ENCODE measurements at places on chromosomes 6 and 20.

- no peak for DNase-seq
These were observed 79.4 kb downstream of the HMGCLL1 start for GRCh38 chr6:55499591-55499990.

- no peak for DNase-seq
These were observed 35.6 kb upstream of the PRELID3B start for GRCh38 chr20:59078231-59078630.

GRCh38 chr20:54038961-54039360 is 31.4 kb downstream of the BCAS1 start:
- no peak for DNase-seq

DNA sequence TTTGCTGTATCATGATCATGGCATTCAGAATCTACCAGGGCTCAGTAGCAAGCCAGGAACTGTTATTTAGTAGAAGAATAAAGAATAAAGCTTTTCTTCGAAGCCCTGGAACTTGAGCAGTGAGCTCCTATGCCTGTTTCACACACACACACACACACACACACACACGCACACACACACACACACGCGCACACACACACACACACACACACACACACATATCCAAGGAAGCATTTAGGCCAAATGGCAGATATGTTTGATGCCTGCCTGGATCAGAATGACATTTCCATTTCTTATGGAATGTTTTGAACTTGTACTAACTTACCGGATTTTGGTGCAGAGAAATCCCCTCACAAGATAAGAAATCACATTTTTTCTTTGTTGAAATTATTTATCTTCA is 35.5 kb downstream of the RPP21 start:
- DNase-seq, result no peak

DNA sequence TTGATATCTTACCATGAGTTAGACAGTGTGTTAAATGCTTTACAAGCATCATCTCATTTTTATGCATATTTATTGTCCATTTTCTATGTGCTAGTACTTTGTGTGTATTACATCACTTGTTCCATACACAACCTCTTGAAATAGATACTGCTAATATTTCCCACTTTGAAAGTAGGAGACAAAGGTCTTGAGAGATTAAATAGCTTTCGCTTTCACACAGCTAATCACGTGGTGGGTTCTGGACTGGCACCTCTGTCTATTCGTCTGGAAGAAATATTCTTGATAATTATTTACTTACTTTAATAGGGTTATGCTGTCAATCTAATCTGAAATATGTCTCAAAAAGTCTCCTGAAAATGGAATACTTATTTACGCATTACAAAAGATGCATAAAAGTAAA is 30.2 kb downstream of the EPHA7 start:
- no peak for DNase-seq

GRCh38 chr20:19710336-19711120 is 47.5 kb upstream of the RIN2 start:
- DNase-seq, result no peak

- no peak for DNase-seq
These were observed 167.6 kb downstream of the TFAP2B start for GRCh38 chr6:50986319-50986718.

GRCh38 chr6:113979937-113980336 is 9.0 kb upstream of the HDAC2 start:
- DNase-seq, result no peak

- DNase-seq, result no peak
These were observed 471 bp upstream of the KCNQ2 start for GRCh38 chr20:63472862-63473390.

DNA sequence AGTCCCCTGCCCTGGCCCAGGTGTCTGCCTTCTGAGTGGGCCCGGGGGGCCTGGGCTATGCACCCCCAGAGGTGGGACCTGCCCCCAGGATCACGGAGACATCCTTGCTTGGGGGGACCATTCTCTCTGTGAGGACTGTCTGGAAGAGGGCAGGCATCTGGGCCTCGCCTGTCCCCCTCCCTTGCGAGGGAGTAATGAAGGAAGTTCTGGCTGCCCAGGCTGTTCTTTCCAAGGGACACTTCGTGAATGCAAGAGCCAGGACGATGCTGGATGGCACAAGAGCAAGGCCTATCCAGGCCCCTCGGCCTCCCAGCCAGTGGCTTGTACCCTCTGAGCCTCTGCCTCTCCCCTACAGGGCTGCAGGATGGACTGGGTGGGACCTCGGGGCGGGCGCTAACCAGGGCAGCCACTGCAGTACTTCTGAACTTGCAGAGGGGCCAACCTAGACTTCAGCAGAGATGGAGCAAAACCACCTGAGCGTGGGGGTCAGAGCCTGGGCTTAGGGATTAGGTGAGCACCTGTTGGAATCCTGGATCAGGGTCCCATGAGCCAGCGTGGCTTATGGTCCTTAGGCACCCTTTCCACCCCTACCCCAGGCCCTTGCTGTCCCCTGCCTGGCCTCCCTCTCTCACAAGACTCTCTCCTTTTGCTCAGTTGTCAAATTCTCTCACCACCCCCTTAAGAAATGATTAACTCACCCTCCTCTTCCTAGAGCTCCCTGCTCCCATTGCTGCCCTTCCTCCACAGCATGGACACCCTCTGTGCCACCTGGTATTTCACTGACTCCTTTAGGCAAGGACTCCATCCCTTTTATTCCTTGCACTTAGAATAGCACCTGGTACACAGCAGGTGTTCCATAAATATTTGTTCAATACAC is 53.2 kb downstream of the CTCFL start:
- no peak for DNase-seq

- no peak for DNase-seq
These were observed 55.7 kb upstream of the PRND start for GRCh38 chr20:4666001-4666479.

GRCh38 chr6:150528648-150529285 is 70.9 kb upstream of the PLEKHG1 start:
- no peak for DNase-seq

GRCh38 chr6:83096791-83097190 is 29.3 kb downstream of the DOP1A start:
- DNase-seq, result no peak

- no peak for DNase-seq
These were observed 135.2 kb upstream of the MLIP start for GRCh38 chr6:53975941-53976615.

DNA sequence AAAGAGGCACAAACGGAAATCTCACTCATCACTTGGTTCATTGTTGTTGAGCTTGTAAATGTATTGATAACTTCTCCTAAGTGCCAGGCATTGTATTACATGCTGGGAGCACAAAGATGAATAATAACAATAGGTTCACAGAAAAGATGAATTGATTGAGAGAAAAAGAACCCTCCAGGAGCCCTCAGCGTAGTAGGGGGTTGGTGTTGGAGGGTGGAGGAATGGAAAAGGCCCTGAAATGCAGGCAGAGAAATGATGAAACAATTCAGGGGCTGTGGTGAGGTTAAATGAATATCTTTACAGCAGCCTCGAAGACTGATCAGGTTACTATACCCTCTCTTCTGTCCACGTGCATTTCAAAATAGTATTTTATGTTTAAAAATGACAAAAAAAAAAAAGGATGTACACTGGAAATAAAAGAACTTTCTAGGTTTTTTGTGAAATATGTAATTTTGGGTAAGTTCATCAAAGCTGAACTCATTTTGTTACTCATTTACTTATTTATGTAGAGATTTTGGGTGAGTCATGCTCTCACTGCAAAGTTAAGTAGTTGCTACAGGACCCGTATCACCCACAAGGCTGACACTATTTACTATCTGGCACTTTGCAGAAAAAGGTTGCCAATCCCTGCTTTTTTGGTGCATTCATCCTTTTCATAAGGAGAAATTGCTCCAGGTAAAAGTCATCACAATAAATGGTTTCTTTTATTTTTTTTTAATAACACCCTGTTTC is 277.3 kb downstream of the ZNF217 start:
- DNase-seq, result no peak

GRCh38 chr6:76420094-76420493 is 347.6 kb upstream of the IMPG1 start:
- DNase-seq, result no peak

DNA sequence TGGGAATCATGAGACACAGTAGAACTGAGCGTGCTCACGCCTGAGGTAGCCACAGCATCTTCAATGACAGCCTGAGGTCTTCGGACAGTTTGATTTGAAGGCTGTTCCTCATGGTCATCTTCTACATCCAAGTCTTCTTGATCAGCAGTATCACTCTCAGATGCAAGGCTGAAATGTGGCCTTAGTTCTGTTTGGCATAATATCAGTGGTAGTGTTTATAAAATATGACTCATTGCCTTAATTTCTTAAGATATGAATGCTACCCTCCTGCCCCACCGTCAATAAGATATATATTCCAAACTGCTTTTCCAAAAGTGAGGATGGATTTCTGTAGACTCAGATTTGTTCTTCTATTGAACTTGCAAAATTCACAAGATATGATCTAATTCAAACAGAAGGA is 17.5 kb upstream of the MAP7 start:
- DNase-seq, result no peak

DNA sequence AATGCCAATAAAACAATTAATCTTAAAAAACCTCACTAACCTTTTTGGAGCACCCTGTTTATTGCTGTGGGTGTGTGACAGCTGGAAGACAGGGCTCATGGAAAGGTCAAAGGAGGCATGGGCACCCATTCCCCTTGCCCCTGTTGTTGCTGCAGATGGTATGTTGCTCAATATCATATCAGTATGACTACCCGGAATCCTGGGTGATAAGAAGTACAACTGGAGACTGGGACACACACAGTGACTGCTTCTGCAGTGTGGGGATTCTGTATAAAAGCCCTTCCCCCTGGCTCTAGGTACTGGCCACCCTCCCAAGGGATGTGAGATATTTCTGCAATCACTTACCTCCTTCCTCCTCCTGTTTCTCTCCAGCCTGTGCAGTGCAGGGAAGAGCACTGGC is 47.3 kb upstream of the IL20RA start:
- no peak for DNase-seq

DNA sequence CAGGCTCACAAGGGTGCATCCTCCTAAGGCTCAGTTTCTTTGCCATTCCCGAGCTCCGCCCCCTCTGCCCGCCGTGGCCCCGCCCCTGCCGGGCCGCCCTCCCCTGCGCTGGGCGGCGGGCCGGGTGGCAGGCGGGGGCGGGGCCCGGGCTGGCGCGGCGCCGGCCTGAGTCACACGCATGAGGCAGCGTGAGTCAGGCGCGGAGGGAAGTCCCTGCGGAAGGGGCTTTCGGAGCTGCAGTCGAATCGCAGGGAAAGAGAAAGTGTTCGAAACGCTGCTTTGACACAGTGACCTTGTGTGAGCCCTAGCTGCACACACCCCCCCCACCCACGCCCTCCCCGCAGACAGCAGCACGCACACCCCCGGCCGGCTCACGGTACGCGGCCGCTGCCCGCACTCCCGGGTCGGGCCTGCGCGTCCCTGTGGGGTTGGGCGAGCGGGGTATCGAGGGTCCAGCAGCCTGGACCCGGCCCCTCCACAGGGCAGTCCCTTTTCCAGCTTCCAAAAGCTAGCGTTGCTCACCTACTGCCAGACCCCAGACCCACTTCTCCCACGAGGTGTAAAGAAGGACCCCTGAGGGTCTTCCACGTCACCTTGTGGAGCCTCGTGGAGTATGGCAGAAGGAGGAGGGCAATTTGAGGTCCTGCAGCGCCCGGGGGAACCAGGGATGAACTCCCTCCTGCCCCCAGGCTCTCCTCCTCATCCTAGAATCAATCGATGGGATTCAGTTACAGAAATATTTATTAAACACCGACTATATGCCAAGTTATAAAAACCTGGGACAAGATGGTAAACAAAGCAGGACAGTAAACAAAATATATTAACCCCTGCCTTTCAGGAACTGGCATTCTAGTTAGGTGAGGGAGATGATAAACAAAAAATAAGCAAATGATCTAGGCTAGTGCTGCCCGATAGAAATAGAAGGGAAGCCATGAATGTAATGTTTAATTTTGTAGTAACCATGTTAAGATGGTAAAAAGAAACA is 12.4 kb upstream of the HMGA1 start:
- peak; percentile 77 for DNase-seq

DNA sequence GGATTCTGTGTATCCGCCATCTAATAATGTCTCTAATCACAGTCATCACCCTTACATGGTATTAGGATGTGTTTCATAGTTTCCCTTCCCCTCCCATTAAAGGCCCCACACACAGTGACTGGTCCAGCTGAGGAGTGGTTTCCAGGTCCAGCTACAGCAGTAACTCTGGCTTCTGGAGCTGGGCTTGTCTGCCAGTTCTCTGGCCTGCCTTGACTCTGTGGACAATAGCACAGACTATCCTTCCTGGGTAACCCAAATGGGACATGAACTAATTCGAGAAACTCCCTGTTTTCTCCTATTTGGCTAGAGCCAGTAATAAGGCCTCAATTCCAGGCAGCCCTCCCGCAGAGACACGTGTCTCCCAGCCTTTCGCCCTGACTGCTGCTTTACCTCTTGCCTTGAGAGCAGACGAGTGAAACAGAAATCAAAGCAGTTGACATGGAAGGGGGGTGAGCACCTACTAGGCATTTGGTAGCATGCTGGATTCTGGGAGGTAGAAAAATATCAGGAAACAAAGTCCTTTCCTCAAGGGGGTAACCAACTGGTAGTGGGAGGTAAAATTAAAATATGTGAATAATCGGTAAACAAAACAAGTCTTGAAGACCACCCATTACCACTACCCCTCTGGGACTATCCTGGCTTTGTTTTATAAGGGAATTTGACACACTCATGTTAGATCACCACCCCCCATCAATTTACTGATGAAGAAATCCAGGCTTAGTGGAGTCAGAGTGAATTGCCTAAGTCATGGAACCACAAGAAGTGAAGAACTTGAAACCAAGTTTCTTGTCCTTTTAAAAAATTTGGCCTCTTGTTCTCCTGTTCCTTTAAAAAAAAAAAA is 1.2 kb downstream of the TRAF3IP2 start:
- DNase-seq, result no peak

DNA sequence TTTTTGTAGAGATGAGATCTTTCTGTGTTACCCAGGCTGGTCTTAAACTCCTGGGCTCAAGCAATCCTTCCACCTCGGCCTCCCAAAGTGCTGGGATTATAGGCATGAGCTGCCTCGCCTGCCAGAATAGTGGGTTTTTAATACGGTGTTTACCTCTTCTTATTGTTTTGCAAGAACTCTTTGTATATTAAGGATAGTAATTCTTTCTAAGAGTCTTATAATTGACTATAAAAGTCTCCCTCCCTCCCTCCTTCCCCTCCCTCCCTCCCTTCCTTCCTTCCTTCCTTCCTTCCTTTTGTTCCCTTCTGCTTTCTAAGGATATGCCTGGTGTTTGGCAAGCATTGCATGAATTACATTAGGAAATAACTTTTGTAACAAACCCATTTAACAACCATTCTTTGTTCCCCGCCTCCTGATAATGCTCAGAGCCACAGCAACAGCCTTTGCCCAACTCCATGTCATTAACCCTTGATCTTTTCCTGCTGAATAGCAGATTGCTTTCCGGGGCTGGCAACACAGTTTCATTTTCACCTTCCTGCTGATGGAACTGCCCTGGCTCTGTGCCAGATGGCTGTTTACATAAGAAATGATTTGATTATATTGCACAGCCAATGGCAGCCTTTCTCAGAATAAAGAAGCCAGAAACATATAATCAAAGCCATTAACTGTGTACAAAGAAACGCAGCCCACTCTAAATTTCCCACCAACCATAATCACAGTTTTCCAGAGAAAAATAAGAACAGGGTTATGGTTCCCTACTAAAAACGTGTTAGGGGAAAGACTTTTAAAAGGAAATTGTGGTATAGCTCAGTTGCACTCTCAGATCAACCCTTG is 143.7 kb upstream of the PTPN1 start:
- DNase-seq, result no peak
